Left lobe of liver (tissue), 2 donors: ENCODE measurements at places on chromosomes 13 and 19. TPM values are rescaled to one million over a fixed set of nuclear protein-coding genes. Genes with fewer than 3 reads are reported as not detected.

Gene ZNF491
- total RNA-seq: 1.3 TPM

Gene CGB7
- total RNA-seq: not detected

Gene SMIM7
- 37.9 TPM for total RNA-seq

Gene URAD
- not detected for total RNA-seq

Gene CYP4F2
- 228 TPM for total RNA-seq

Gene GAPDHS
- total RNA-seq: not detected

Gene TMPRSS9
- total RNA-seq: 7.5 TPM

Gene IL17D
- total RNA-seq: 0.45 TPM
